ENCODE measurements at places on chromosomes 6 and 20. TPM values are rescaled to one million over a fixed set of nuclear protein-coding genes. Genes with fewer than 3 reads are reported as not detected.

- H3K27ac ChIP-seq, result no peak overlapping the region
- no peak overlapping the region for H3K4me3 ChIP-seq
- no peaks in the 10 kb centered on the region for H3K4me1 ChIP-seq
- H3K27me3 ChIP-seq, result no peaks in the 10 kb centered on the region
Observed at GRCh38 chr6:148146717-148147462, 195.7 kb upstream of the SASH1 start.

DNA sequence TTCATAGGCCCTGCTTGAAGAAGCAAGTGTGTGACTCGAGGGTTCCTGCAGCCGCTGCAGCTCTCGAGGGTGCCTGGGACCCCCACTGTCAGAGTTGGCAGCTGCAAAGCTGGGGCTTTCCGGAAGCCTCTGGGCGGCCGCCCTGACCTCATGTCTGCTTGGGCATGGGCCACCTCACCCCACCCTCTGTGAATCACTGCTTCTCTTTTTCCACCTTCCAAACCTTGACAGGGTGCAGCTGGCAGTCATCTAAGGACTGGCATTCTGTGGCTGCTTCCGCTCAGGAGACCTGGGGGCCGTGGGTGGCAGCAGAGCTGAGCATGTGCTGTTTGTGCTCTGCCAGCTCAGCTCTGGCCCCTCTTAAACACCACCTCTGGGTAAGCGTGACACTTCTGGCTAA is 32.0 kb downstream of the ERMARD start:
- no peak overlapping the region for H3K4me3 ChIP-seq
- no peak for DNase-seq
- no peak overlapping the region for H3K27ac ChIP-seq
- H3K27me3 ChIP-seq, result no peaks in the 10 kb centered on the region

HFE gene
- 1.6 TPM for total RNA-seq

FAM162B gene
- not detected for total RNA-seq

DDX43 gene
- 1.2 TPM for total RNA-seq

C6orf62 gene
- 29.9 TPM for total RNA-seq

All from transverse colon (tissue), 4 donors.